ENCODE measurements at places on chromosomes 4 and X. TPM values are rescaled to one million over a fixed set of nuclear protein-coding genes. Genes with fewer than 3 reads are reported as not detected.

DNA sequence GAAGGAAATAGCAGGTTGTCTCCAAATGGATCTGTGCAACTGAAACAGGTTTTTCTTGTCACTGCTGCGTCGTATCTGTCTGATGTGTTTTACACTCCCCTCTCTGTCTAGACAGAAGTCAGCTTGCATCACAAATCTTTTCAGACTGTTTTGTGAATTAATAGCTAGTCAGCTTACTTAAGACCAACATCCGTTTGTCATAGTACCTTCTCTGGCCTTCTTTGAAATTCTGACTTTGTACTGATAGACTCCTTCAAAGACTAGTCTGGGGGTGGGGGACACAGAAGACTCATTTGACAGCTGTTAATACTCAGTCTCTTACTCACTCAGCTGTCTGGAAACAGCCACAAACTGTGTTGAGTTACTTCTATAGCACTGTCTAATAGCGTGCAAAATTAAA is 197.8 kb downstream of the PALLD start:
- H3K4me3 ChIP-seq = no peak overlapping the region
- H3K36me3 ChIP-seq = no peaks in the 10 kb centered on the region
- H3K4me1 ChIP-seq = no peaks in the 10 kb centered on the region
- H3K27ac ChIP-seq = no peak overlapping the region
- H3K27me3 ChIP-seq = no peaks in the 10 kb centered on the region

The SPATA4 gene
- 10.2 TPM for total RNA-seq

GRCh38 chr4:84957514-84958420 is 8.7 kb downstream of the WDFY3 start:
- no peaks in the 10 kb centered on the region for H3K36me3 ChIP-seq
- H3K4me1 ChIP-seq = no peaks in the 10 kb centered on the region
- H3K4me3 ChIP-seq = no peak overlapping the region

DNA sequence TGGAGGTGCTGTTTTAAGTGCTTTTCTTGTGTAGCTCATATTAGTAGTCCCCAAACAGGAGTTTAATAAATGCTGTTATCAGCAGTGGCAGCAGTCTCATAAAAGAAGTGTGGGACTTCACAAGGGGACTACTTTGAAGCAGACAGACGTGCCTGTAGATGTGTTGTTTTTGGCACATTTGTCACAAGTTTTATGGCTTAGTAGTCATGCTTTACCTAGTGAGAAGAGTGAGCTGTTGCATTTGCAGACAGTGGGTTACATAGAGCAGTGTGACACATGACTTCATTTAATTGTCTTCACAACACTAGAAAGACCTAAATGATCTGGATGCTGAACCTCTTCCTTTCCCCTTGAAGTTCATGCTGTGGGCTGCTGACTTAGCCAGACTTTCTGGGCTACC is 149.5 kb upstream of the MBNL3 start:
- no peak overlapping the region for H3K4me3 ChIP-seq
- no peaks in the 10 kb centered on the region for H3K36me3 ChIP-seq
- H3K4me1 ChIP-seq = no peaks in the 10 kb centered on the region
- H3K27me3 ChIP-seq = no peaks in the 10 kb centered on the region
- H3K27ac ChIP-seq = no peak overlapping the region
- no peak for DNase-seq

GRCh38 chr4:188262464-188262863 is 123.2 kb downstream of the TRIML1 start:
- H3K4me1 ChIP-seq = no peaks in the 10 kb centered on the region
- H3K27me3 ChIP-seq = no peaks in the 10 kb centered on the region
- H3K4me3 ChIP-seq = no peak overlapping the region
- H3K36me3 ChIP-seq = no peaks in the 10 kb centered on the region
- no peak for DNase-seq

GRCh38 chr4:82429728-82430192 is 502 bp downstream of the HNRNPDL start:
- H3K27me3 ChIP-seq = no peaks in the 10 kb centered on the region
- H3K27ac ChIP-seq = peak overlapping the region; percentile 98
- DNase-seq = no peak
- peaks cover 3% of the 10 kb centered on the region for H3K4me1 ChIP-seq
- peak overlapping the region; percentile 90 for H3K4me3 ChIP-seq

GRCh38 chr4:10117359-10118047 is 904 bp upstream of the WDR1 start:
- DNase-seq = no peak
- peak overlapping the region; percentile 92 for H3K27ac ChIP-seq
- H3K36me3 ChIP-seq = no peaks in the 10 kb centered on the region
- H3K4me3 ChIP-seq = peak overlapping the region; percentile 76
- H3K27me3 ChIP-seq = no peaks in the 10 kb centered on the region

The SLC16A2 gene
- total RNA-seq = 9.3 TPM

Measured in prostate gland (tissue), 2 donors.